Head of caudate nucleus (tissue), 42 donors: ENCODE measurements at places on chromosomes 7 and 10.

- peak; percentile 86 for DNase-seq
These were observed at the start of gene CWF19L1 for GRCh38 chr10:100267239-100268104. CWF19L1 (minus strand) TSS chr10:100267638; CDS start chr10:100267593, 45 bp downstream.

DNA sequence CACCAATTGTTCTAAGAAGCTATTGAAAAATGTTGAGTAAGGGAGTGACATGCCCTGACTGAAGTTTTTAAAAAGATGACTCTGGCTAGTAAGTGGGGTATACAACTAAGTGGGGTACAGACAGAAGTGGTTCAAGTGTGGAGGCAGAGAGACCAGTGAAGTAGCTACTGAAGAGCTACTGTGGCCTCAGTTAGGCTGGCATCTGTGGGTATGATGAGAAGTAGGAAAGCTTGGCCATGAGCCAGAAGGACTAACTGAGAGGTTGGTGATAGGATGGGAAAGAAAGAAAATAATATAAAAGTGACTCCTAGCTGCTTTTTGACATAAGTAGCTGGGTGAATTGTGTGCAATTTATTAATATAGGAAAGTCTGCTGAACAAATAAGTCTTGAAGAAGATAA, 176.6 kb downstream of the SEMA3D start:
- no peak for DNase-seq

DNA sequence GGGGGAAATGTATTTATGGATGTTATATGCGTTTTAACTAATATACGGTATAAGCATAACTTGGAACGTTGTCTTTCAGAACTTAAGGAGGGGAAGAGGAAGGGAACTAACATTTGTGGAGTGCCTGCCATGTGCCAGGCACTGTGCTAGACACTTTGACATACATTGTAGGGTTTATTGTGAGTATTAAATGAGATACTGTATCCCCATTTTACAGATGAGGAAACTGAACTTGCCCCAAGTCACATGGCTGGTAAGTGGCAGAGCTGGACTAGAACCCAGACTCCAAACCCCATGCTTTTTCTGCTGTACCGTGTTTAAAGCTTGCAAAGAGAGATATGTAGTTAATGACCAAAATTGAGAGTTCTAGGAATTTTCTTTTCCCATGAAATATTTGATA, 74.6 kb downstream of the CREM start:
- no peak for DNase-seq

DNA sequence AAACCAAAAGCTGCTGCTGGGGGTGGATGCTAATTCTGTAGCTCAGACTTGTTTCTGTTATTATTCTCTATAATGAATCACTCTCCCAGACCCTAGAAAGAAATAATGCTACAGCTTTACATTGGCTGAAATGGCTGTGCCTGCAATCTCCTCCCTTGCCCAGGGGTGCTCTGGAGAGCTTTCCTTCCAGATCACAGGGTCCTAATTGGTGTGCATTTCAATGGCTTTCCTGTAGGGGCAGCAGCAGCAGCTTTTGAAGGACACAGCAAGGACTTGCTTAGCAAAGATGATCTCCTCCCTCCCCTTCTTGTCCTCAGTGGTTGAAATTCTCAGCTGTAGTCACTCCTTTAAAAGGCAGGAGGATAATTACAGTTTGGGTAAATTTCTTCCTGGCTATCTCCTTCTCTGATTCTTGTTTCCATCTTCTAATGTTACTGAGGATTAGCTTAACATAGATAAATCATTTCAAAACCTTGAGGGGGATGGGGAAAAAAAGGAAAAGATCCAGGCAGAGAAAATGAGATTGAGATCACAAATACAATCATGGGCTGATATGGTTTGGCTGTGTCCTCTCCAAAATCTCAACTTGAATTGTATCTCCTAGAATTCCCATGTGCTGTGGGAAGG, 120.2 kb upstream of the CTTNBP2 start:
- peak; percentile 10 for DNase-seq

- DNase-seq: no peak
These were observed 165.0 kb upstream of the ASAH2 start for GRCh38 chr10:50416181-50416824.

DNA sequence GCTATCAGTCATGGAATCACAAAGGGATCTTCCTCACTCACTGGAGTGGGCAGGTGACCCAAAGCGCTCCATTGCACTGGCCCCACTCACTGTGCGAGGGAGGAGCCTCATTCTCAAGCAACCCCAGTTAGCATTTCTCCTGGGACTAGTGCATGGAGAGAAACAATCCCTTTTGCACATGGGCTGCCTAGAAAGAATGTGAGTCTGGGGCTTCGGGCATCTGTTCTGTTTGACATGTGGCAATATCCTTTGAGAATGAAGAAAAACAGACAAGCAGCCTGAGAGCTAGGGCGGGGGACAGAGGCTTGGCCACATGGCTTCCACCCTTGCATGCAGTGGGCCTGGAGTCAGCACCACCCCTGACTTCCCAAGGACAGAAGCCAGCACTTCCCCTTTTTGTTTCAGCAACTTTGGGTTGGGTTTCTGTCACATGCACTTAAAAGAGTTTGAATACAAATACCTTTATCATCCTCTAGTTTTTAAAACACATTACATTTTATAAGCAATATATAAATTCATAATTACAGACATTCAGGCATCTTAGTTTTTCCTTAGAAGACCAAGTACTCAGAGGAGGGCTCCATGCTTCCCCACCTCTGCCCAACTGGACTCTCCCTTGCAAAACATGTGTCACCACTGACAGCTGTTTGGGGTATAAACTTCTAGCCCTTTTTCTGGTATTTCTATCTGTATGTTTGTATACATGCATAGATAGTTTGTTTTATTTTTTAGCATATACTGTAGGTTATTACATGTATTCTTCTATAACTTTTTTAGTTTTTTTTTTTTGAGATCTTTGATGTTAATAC, 73.8 kb downstream of the RBM20 start:
- peak; percentile 34 for DNase-seq

DNA sequence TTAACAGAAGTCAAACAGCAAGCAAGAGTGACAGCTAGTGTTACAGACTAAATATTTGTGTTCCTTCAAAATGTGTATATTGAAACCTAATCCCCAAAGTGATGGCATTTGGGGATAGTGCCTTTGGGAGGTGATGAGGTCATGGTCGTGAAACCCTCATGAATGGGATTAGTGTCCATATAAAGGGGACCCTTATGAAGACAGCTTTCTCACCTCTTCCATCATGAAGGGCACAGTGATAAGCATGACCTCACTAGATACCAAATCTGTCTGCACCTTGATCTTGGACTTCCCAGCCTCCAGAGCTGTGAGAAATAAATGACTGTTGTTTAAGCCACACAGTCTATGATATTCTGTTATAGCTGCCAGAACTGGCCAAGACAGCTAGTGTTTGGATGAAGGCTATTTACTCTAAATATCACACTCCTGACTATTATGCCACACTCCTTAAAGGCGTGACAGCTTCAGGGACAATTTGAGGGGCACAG, 235.7 kb upstream of the TMEM72 start:
- DNase-seq: no peak

DNA sequence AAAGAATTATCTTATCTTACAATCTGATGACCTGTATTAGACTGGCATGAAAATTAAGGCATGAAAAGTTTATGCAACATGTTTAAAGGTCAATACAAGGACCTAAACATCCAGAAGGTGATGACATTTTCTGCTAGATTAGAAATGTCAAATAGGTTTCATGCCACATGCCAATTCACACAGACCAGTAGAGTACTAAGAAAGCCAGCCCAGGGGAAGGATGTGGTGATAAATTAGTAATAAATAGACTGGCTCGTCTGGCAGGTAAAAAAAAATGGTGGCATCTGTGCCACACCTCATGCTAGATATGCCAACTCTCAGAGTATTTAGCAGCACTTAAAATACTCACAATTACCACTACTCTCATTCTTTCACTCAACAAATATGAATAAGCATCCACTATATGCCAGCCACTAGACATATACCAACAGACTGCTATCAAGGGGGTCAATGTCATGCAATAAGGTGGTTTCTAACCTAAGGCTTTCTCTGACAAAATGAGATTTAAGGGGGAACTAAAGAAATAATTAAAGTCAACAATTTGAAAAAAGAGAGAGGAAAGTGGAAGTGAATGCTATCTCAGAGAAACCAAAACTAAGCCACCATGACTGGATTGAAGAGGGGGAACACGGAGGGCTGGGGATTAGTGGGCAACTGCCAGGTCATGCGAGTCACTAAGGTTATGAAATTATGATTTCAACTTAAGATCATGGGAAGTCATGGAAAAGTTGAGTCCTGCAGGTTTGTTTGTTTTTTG, 83.5 kb downstream of the SGMS1 start:
- DNase-seq: no peak

- DNase-seq: no peak
These were observed 102.8 kb upstream of the ZNF438 start for GRCh38 chr10:31134311-31134952.

GRCh38 chr10:58980826-58981415, 195.5 kb upstream of the PHYHIPL start:
- no peak for DNase-seq

DNA sequence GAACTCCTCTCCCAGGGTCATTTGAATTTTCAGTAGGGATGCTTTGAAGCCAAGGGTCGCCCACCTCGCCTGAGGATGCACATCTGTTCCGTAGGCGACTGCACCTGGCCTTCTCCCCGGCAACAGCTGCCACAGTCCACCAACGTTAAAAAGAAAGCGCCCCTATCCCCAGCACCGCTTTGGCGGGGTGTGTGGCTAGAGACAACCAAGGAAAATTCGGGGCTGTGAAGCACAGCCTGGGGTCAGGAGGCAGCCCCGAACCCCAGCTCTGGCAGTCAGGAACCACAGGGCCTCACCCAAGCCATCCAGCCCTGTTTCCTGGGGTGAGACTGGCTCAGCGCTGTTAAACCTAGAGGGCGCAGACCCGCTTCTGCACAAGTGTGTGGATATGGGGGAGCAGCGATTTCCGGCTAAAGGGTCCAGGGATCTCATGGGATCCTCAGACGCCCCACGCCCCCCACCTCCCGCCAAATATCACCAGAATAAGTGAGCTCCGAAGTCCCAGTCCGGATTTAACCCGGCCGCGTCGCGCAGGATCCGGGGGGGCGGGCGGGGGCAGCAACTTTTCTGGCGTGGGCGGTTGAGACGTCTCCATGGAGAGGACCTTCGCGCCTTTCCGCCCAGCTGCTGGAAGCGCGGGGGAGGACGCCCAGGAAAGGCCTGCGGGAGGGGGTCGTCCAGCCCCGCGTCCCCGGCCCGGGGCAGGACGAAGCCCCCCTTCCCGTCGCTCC, 822 bp downstream of the ZC3HAV1L start:
- DNase-seq: peak; percentile 50

DNA sequence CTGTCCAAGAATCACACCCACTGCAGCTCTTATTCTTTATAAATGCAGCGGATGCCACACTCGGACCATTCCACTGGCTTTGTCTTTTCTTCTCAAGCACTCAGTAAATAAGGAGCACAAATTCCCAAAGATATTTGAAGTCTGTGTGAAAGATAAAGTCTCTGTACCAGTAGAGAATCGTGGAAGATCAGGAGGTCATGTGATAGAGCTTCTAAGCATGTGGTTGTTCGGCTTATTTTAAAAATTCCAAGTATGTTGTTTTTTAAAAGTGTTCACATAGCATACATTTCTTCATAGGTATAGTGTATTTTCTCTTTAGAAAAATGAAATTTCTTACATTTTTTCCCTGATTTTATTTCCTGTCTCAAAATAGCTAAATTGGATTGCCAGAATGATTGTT, 75.8 kb downstream of the NOC3L start:
- DNase-seq: no peak

GRCh38 chr7:6446838-6447580, 745 bp downstream of the DAGLB start:
- DNase-seq: peak; percentile 73

- no peak for DNase-seq
These were observed 21.6 kb downstream of the LIPJ start for GRCh38 chr10:88608052-88608732.

- DNase-seq: no peak
These were observed 135.3 kb downstream of the KIAA1217 start for GRCh38 chr10:24344279-24344678.

GRCh38 chr7:93374345-93374940, 142.3 kb downstream of the VPS50 start:
- DNase-seq: no peak

DNA sequence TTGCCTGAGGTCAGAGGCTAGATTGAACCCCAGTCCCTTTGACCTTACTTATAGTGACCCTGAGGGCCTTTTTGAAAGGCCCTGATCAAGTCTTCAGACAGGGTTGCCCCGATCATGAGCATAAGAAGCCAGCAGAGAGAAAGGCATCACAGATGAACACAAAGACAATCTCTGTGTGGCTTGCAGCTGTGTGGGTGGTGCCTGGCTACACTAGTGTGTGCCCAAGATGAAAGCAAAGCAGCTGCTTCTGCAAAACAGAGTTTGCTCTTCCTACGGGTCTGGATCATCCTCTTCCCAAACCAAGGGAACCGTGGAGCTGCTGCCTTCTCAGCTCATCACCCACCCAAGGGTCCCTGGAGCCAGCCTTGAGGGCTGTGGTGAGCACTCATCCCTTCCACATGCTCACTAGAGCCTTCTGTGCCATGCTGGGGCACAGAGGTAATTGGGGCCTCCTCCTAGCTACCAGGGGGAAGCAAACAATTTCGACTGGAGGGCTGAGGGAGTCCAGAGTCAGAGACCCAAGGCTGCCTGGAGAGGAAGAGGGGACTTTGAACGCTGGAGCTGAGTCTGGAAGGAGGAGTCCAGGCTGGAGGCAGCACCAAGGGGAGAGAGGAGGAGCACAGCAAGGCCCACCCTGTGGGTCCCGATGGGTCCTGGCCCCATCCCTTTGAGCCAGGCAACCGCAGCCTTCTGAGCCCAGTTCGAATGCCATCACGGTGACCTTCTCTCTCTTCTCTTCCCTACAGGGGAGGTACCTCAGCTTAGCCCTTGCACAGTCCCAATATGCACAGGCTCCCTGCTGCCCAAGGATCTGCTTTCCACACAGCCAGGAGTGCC, 42.3 kb downstream of the ANTXRL start:
- peak; percentile 71 for DNase-seq

- no peak for DNase-seq
These were observed 143.0 kb upstream of the NPS start for GRCh38 chr10:127406018-127406550.

GRCh38 chr7:69808391-69808790, 210.1 kb downstream of the AUTS2 start:
- no peak for DNase-seq

DNA sequence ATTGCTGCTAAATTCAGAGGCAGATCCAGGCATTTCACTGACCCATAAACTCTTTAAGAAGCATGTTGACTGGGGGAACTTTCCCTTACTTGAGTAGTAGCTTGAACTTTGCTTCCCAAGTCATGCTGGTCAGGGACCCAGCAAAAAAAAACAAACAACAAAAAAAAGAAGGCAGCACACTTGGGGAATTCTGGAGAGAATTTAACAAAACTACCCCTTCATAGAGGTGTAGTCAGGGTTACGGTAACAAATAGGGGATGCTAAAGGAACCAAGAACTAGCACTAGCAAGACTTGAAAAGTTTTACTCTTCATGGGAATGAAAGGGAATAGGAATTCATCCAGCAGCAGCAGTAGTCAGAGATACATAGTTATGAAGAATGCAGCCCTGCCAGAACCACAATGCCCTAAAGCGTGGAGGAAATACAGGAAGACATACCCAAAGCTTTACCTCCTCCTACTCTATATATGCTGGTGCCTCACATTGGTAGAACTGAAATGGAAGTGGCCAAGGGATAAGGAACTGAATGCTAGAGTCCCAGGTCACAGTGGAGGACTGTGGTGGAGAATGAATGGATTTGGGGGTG, 67.3 kb downstream of the PHYHIPL start:
- DNase-seq: no peak
